ENCODE measurements at places on chromosomes 4 and X.

- no peak for DNase-seq
These were observed 169.1 kb downstream of the ARHGAP24 start for GRCh38 chr4:85644061-85644460.

DNA sequence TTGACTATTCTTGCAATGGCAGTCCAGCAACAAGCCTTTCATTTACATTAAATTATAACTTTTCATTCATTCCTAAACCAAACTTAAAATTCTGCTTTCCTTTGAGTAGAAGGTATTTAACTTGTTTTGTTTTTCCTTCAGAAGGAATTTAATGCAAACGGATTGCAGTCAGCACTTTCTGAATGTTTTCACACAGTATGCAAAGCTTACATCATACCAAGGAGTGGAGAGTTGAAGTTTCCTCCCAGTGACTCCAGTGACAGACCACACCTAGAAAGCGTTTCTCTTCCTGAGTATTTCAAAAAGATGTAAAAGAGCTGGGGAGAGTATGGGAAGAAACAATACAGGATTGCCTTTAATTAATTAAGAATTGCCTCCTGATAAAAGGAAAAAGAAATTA, 8.1 kb downstream of the EPGN start:
- DNase-seq, result no peak

DNA sequence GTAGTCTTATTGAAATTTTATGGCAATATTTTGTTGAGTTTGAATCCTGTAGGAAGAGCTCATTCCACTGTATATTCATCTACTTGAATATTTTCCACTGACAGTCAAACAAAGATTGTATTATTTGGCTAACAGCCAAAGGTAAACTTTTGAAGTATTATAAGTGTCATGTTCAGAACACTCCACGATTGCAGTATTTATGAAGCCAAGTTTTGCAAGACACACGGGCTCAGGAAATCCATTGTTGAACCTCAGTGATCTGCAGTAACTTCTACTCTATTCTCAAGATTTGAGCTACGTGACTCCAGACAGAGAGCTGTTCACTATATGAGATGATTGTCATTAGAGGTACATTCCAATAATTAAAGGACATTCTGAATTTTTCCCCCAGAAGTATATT, 302.7 kb upstream of the ADGRL3 start:
- DNase-seq, result no peak

DNA sequence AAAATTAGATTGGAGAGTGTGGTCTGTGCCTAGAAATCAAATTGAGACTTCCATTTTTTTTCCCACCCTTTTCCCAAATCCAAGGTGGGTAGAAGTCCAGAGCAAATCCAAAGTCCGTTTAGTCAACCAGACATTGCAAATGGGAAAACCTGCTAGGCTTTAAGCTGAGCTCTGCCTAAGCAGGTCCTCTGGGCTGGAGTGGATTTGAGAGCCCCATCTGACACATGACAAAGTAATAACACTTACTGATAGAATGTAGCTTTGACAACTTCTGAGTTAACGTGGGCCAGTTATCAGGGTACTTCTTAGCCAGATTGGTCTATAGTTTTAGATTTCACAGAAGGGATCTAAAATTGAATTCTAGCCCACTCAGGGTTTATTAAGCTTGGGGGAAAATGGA, 242.3 kb downstream of the GALNTL6 start:
- DNase-seq, result no peak

DNA sequence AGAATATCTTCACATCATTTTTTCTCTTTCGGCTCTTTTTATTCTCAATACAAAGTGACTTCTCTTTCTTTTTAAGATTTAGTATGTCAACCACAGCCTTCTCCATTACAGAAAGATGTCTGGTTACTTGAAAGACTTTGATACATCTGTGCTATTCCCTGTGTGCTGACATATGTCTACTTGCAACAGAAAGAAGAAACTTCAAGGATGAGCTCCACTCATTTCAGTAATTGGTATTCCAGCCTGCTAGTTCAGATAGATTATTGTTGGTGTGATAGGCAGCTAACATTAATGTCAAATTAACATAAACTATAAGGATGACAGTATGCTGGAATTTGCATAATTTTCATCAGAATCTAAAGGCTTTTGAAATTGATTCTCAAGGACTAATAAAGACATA, 948.7 kb downstream of the PCDH18 start:
- no peak for DNase-seq

DNA sequence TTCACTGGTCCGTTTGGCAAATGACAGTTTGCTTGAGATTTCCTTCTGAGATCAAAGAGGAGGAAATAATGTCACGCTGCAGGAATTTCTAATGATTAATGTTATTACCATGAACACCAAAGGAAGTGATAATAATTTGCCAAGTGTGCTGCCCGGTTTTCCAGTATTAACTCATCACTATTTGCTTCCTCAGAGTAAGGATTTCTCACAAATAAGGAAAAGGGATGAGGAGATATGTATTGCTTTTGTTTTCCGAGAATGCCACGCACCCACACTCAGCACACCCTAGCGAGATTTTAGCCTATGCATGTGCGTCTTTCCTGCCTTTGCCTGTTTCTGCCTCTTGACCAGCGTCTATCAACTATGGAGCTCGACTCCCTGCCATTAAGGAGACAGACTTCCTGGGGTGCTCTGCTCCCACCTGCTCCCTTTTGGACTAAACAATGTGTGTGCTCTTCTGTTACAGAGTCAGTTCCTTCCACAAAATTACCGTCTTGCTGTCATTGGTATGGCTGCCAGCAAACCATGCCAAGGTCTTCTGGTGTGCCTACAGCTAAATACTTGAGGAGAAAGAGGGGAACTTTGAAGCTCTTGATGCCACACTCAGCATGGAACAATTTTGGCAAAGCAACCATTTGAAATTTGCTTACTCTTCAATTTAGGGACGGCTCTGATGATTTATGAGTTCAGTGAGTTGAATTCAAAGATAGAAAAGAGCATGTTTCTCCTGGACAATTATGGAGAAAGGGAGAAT, 393.1 kb upstream of the ZFP42 start:
- DNase-seq, result no peak

- no peak for DNase-seq
These were observed 46.2 kb downstream of the GUCY1B1 start for GRCh38 chr4:155805016-155805415.

DNA sequence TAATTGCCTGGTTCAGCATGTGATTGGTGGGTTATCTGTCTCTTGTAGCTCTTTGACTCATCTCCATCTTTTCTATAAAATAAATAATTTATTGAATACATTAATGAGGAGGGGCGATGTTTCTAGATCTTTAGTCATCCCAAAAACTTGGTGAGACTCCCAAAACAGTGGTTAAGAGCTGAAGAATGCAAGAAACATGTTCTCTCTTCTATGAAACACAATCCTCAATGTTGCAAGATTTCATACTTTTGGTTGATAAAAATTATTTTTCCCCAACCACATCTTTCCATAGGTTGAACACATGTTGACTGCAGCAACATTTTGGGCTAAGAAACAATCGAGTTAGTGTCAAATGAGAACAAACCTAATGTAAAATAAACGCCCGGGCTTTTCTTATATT, 1.2 kb upstream of the TMEM47 start:
- no peak for DNase-seq

DNA sequence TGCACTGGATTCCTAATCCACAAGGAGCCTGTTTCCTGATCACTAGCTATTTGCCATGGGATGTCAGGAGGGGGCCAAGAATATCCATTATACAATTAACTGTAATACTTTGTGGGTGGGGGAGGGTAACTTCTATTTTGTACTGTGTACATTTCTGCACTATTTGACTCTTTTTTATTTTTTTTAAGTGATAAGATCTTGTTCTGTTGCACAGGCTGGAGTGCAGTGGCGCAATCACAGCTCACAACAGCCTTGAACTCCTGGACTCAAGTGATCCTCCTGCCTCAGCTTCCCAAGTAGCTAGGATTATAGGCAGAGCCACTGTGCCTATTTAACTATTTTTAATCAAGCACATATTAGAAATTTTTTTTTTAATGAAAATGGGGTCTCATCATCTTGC, 134.1 kb downstream of the ELOVL6 start:
- no peak for DNase-seq

DNA sequence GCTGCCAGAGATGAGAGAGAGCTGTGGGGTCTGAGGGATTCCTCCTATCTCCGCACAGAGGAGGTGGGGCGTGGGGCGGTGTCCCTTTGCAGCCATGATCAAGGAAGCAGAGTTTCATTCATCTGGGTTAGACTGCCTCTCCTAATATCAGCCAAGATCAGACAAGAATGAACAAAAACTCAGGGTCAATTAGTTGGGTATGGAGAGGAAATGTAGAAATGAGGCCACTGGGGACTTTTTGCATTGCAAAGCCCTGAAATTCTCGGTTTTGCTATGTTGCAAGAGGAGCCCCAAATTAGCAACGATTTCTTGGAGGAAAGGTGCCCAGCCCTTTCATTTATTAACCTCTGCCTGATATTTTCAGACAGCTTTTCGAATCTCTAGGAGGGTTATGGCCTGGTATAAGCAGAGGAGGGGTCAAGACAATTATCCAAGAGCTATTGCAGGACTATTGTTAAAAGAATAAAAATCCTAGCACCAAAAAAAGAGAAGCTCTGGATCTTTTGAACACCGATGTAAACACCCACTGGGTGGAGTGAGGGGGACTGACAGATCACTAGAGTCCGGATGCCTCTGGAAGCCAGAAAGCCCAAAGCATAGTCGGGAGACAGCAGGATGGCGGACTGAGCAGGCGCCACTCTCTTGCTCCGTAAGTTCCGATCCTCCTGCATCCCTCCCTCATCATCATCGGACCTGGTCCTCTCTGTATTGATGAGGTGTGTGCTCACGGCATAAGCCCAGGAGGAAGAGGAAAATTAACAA, 34.4 kb upstream of the ACSL1 start:
- DNase-seq, result no peak

- DNase-seq, result no peak
These were observed 22.7 kb downstream of the JAKMIP1 start for GRCh38 chr4:6177587-6178197.

GRCh38 chr4:144681806-144682205, 35.9 kb downstream of the HHIP start:
- DNase-seq, result no peak

Data from NCI-H446 treated with DMSO at 0.1 percent for 48 hours (cell line).